Fibroblast of the aortic adventitia (primary cell): ENCODE measurements at places on chromosomes 13 and 19.

DNA sequence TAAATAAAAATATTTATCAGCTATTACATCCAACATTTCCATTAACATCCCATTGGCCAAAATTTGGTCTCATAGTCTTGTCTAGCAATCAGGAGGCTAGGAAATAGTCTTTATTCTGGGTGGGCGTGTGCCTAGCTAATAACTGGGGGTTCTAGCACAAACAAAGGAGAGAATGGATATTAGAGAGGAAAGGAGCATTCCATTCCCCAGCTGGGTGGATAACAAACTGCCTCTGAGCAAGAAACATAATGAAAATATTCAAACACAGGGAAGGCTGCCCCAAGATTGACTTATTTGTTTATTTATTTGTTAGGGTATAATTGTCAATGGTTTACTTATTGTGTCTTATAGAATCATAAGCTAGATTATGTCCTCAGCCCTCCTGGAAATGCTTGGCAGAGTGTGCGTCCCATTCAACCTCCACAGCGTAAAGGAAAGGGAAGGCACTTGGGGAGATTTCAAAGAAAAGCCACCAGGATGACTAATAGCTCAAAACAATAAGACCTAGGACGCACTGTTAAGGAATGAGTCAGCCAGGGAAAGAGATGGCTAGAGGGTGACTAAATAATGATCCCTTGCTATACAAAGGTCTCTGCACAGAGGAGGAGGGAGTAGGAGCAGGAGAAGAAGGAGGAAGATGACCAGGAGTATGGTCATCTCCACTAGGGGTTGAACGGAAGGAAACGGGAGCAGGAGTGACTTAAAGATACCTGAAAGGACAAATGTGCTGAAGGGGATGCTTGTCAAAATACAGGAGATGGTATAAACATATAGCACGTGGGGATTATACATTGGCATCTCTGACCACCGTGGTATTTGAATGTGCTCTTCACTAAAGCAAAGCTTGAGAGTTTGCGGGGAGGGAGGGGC, 23.5 kb upstream of the USP12 start:
- peak; percentile 94 for DNase-seq

DNA sequence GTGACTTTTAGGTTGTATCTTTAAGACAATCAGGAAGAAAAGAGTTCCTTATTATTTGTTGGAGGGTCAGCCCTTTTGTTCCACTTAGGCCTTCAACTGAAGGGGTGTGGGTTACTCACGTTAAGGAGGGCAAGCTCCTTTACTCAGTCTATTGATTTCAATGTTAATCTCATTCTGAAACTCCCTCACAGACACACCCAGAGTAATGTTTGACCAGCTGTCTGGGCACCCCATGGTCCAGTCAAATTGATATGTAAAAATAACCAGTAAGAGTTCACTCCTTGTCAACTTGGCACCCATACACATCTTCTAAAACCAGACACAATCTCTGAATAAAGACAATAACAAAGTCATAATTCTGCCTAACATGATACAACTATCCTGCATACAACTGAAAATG, 292.9 kb downstream of the KLF5 start:
- no peak for DNase-seq

- no peak for DNase-seq
Observed at GRCh38 chr13:39688278-39688677, 32.8 kb downstream of the COG6 start.

DNA sequence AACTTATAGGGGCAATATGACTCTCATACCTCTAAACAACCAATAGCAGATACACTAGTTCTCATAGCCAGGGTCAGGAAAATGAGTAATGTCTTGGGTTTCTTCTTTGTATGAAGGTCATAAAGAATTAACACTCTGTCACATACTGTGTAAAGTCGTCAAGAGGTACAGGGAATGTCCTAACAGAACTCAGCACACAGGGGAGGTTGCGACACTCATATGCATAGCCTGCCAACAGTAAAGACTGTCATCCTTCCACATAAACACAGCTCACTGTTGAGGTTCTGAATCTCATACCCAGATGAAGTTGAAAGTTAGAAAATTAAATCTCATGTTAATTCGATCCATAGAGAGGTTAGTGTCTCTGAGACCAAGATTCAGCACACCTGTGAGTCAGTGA, 34.2 kb upstream of the ZNF254 start:
- no peak for DNase-seq

DNA sequence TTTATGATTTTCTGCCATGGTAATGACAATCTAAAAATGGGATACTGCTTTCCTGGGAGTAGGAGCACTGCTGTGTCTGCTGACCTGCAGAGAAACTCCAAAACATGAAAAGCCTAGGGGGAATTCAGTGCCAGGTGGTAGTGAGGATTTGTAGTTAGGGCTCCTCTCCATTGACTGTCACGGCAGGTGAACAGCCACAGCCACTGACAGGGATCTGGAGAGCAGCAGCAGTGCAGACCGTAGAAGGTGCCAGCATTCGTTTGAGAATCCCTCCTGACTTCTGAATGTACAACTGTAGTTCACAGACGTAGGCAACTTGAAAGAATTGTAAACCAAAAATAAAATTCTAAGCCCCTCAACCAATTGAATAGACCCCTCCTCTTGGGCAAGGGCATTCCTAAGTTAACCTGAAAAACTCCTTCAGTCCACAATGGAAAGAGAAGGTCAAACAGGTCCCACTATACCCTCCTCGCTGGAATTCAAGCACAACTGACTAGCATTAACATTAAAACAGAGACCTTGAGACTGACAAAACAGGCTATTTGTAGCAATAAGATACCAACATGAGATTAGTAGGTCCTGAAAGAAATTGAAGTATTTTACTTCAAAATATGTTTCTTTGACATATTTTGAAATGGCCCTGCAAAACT, 1328.8 kb downstream of the OLFM4 start:
- no peak for DNase-seq

- no peak for DNase-seq
Observed at GRCh38 chr13:112776971-112777370, 87.1 kb downstream of the ATP11A start.

DNA sequence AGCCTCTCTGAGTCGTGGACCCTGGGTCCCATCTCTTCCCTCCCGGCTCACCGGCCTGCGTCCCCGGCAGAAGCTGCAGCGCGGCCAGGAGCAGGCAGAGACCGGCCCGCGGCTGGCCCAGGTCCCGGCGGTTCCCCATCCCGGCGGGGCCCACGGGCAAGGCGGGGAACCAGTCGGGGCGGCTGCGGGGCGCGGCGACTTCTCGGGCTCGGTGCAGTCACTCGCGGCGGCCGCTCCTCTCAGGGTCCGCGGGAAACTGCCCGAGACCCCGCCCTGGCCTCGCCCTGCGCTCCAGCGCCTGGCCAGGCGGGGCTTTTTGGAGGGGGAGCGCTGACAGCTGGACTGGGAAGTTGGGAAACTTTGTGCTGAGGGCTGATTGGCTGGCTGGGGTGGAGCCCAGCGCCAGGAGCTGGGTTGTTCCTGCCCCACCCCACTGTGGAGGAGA, at the start of gene COL5A3:
COL5A3 (minus strand) TSS at position 258 of the 445 bp plus-strand sequence; CDS start at position 139, 119 bp downstream.
- peak; percentile 61 for DNase-seq

DNA sequence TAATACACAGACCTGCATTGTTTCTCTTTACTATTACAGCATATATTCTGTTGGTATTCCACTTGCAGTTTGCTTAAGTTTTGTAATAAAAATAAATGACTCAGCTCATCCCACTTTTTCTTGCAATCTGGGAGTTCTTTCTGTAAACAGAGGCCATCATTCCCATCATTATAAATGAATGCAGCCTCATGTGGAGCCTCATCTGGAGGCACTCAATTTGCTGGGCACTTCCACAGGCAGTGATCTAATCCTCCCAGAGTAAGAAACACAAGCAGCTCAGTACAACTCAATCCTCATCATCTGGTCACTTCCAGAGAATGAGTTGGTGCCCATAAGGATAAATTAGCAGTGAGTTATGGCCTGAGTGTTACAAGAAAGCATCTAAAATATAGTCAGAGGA, 2801.9 kb downstream of the PCDH9 start:
- peak; percentile 2 for DNase-seq

DNA sequence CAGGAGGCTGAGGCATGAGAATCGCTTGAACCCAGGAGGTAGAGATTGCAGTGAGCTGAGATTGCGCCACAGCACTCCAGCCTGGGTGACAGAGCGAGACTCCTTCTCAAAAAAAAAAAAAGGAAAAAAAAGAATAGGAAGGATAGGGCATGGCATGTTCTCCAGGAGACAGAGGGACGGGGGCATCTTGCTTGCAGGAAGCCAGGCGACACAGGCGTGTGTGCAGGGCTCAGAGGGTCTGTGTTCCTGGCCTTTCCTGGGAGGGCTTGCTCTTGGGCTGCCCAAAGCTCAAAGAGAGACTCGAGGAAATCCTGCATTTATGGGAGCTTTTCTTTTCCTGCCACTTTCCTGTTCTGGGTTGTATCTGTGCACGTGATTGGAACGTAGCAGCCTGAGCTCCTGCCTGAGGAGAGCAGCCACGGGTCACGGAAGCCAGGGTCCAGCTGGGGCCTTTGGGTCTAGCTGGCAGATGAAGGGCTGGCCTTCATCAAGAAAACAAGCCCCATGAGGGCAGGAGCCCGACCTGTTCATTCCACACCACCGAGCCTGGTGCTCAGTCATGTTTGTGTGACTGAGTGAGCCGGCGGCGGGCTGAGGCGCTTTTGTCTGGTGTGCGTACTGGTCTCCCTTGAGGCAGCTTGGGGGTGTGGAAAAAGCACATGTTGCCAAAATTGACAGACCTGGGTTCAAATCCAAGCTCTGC, 44.5 kb downstream of the CAPN12 start:
- no peak for DNase-seq
